ENCODE measurements at places on chromosomes 11 and 22.

DNA sequence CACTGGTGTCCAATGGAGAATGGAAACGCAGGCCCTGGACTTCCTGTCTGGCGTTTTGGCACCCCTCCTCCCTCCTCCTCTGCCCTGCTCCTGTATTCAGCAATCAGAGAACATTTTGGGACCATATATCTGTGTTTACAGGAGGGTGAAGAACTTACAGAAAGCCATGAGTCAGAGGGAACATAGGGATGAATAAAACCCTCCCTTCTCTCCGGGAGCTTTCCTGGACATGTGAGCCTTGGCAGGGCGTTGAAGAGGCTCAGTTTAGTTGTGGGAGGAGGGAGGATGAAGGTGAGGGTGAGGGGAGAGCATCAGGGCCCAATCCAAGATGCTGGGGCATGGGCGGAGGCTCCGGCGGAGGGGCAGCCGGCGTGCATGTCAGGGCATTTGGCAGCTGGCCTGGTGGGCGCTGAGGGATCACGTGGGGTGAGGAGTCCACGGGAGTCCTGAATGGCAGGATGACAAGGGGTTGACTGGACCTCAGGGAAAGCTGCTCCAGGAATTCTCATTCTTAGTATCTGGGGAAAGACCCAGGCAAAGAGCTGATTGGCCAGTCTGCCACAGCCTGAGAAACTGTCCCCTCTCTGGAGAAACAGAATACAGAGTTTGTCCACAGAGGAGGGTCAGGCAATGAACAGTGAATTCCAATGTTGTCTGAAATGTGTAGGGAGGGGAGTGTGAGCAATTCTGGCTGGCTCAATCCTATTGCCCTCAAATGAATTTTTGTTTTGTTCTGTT is 28.9 kb downstream of the MICAL2 start:
- H3K4me3 ChIP-seq, result no peak overlapping the region
- H3K36me3 ChIP-seq, result no peaks in the 10 kb centered on the region
- DNase-seq, result no peak
- H3K27ac ChIP-seq, result peak overlapping the region; percentile 41

- peaks cover 19% of the 10 kb centered on the region for H3K36me3 ChIP-seq
- H3K4me3 ChIP-seq, result peak overlapping the region; percentile 98
- no peaks in the 10 kb centered on the region for H3K4me1 ChIP-seq
- no peak overlapping the region for H3K27ac ChIP-seq
- peak; percentile 72 for DNase-seq
Measured at GRCh38 chr11:14499178-14499559, 442 bp downstream of the COPB1 start.

GRCh38 chr11:16121853-16122252 is 234.5 kb downstream of the SOX6 start:
- H3K27ac ChIP-seq, result no peak overlapping the region
- no peaks in the 10 kb centered on the region for H3K36me3 ChIP-seq
- H3K4me3 ChIP-seq, result no peak overlapping the region
- H3K27me3 ChIP-seq, result no peaks in the 10 kb centered on the region
- H3K4me1 ChIP-seq, result peaks cover 2% of the 10 kb centered on the region

GRCh38 chr11:95256321-95256779 is 25.3 kb upstream of the SESN3 start:
- no peaks in the 10 kb centered on the region for H3K36me3 ChIP-seq
- no peak overlapping the region for H3K4me3 ChIP-seq
- H3K27me3 ChIP-seq, result no peaks in the 10 kb centered on the region
- H3K27ac ChIP-seq, result no peak overlapping the region
- peaks cover 12% of the 10 kb centered on the region for H3K4me1 ChIP-seq

DNA sequence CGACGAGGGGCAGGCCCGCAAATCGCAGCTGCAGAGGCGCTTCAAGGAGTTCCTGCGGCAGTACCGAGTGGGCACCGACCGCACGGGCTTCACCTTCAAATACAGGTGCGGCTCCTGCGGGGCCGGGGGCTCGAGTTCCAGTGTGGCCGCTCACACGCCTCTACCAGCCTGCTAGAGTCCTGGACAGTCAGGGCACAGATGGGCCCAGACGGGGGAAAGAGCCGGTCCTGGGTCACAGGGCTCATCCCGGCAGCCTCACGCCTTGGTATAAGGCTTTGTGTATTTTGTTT is 506 bp downstream of the MCM5 start:
- no peaks in the 10 kb centered on the region for H3K27me3 ChIP-seq
- no peak for DNase-seq
- no peaks in the 10 kb centered on the region for H3K4me1 ChIP-seq
- H3K4me3 ChIP-seq, result peak overlapping the region; percentile 83
- H3K27ac ChIP-seq, result no peak overlapping the region

GRCh38 chr11:111449696-111450479 is 62.3 kb downstream of the BTG4 start:
- no peaks in the 10 kb centered on the region for H3K4me1 ChIP-seq
- H3K36me3 ChIP-seq, result no peaks in the 10 kb centered on the region
- H3K4me3 ChIP-seq, result no peak overlapping the region
- no peak for DNase-seq
- H3K27ac ChIP-seq, result no peak overlapping the region

DNA sequence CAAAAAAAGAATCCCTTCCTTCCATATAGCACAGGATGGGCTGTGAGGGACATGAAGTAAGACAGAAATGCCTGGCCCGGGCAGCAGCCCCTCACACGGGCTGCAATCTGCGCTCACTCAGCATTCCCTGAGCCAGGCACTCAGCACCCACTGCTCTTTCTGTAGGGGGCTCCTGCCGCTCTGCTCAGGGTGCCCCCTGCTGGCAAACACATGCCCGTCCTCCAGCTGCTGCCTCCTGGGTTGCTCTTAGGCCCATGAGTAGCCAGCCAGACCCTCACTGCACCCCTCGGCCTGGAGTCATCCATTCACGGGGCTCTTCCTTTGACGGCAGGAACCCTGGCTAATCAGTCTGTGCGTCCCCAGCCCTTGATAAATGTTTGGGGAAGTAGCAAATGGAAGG is 6.9 kb downstream of the MCAT start:
- H3K27ac ChIP-seq, result no peak overlapping the region
- H3K4me1 ChIP-seq, result peaks cover 7% of the 10 kb centered on the region
- peaks cover 51% of the 10 kb centered on the region for H3K36me3 ChIP-seq
- no peaks in the 10 kb centered on the region for H3K27me3 ChIP-seq
- peak; percentile 29 for DNase-seq

DNA sequence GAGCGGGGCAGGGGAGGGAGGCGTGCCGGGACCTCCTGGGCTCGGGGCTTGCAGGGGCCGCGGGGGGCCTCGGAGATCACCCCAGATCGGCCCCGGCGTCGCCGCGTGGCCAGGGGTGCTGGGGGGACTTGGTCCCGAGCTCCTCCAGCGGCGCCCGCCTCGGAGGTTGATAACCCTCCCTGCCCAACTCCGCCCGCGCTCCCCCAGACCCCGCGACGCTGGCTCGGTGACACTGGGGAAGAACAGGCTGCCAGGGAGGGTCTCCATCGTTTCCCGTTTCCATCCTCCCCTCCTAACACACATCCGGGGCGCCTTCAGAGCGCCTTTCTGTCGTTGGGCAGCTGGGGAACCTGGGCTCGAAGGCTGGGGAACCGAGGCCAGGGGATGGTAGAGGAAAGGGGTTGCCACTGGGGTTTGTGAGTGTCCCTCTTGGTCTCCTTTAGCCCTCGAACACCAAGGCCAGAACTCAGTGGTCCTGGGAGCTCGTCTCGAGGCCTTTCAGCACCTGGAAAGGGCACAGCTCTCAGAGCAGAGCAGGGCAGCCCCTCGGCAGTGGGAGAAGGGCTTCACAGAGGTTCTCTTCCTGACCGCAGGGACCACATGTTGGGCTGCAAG is 431 bp downstream of the SLC37A2 start:
- no peaks in the 10 kb centered on the region for H3K4me1 ChIP-seq
- H3K27ac ChIP-seq, result no peak overlapping the region
- H3K36me3 ChIP-seq, result no peaks in the 10 kb centered on the region
- peaks cover 12% of the 10 kb centered on the region for H3K27me3 ChIP-seq

DNA sequence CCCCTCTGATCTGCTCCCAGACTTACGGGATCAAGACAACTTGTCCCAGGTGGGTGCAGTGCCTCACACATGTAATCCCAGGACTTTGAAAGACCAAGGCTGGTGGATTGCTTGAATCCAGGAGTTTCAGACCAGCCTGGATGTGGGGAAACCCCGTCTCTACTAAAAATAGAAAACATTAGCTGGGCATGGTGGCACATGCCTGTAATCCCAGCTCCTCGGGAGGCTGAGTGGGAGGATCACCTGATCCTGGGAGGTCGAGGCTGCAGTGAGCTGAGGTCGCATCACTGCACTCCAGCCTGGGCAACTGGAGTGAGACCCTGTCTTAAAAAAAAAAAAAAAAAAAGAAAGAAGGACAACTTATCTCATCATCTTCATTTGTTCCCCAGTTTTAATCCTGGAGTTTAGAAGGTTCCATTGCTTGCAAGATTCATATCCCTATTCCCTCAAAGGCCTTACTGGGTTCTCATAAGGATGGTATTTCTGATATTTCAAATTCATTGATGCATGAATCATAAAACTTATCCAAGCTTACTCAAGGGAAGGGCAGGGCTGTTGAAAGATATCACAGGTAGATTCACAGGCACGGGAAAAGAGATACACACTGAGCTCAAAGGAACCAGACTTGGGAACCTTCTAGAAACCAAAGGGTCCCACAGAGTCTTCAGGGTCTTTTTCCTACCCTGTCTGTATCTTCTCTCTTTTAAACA is 14.6 kb downstream of the ENDOD1 start:
- H3K27me3 ChIP-seq, result no peaks in the 10 kb centered on the region
- H3K36me3 ChIP-seq, result peaks cover under 1% of the 10 kb centered on the region
- no peak overlapping the region for H3K4me3 ChIP-seq
- H3K4me1 ChIP-seq, result no peaks in the 10 kb centered on the region
- no peak for DNase-seq

DNA sequence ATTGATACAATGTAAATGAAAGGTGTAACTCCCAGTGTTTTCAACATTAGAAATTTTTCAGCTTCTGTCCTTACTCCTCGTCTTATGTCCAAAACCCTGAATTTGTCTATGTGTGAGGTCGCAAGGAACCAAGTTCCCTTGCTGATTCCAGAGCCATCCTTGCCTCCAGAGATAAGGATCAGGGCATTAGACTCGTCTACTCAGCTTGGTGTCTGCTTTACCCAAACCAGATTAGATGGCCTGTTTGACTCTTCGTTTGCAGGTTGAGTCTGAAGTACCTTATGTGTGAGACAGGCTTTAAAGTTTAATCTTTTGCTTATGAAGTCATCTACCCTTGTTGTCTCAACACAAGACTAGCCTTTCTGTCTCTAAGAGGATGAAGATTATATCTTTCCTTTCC is 55.6 kb downstream of the SPECC1L start:
- H3K27me3 ChIP-seq, result no peaks in the 10 kb centered on the region
- H3K36me3 ChIP-seq, result peaks cover 17% of the 10 kb centered on the region
- no peak for DNase-seq
- H3K27ac ChIP-seq, result no peak overlapping the region
- H3K4me3 ChIP-seq, result no peak overlapping the region

GRCh38 chr22:19819208-19819910 is 35.3 kb downstream of the GNB1L start:
- H3K27me3 ChIP-seq, result no peaks in the 10 kb centered on the region
- H3K27ac ChIP-seq, result no peak overlapping the region
- H3K4me1 ChIP-seq, result no peaks in the 10 kb centered on the region
- H3K36me3 ChIP-seq, result no peaks in the 10 kb centered on the region

- peak; percentile 11 for DNase-seq
- H3K4me1 ChIP-seq, result no peaks in the 10 kb centered on the region
- no peaks in the 10 kb centered on the region for H3K36me3 ChIP-seq
- H3K4me3 ChIP-seq, result no peak overlapping the region
- H3K27ac ChIP-seq, result no peak overlapping the region
Measured at GRCh38 chr11:12172493-12173013, 62.2 kb downstream of the MICAL2 start.

GRCh38 chr11:13984616-13985450 is 22.3 kb downstream of the SPON1 start:
- no peaks in the 10 kb centered on the region for H3K36me3 ChIP-seq
- no peak for DNase-seq
- no peaks in the 10 kb centered on the region for H3K27me3 ChIP-seq
- H3K4me1 ChIP-seq, result no peaks in the 10 kb centered on the region
- no peak overlapping the region for H3K27ac ChIP-seq

- no peaks in the 10 kb centered on the region for H3K4me1 ChIP-seq
- no peak overlapping the region for H3K4me3 ChIP-seq
- H3K36me3 ChIP-seq, result no peaks in the 10 kb centered on the region
- no peaks in the 10 kb centered on the region for H3K27me3 ChIP-seq
- no peak for DNase-seq
Measured at GRCh38 chr11:40376331-40376730, 1083.1 kb downstream of the LRRC4C start.

GRCh38 chr22:47369020-47369419 is 606.6 kb downstream of the TBC1D22A start:
- H3K36me3 ChIP-seq, result no peaks in the 10 kb centered on the region
- no peak for DNase-seq
- H3K27me3 ChIP-seq, result no peaks in the 10 kb centered on the region
- H3K4me1 ChIP-seq, result no peaks in the 10 kb centered on the region
- no peak overlapping the region for H3K27ac ChIP-seq

GRCh38 chr11:44817207-44817949 is 90.6 kb downstream of the TSPAN18 start:
- no peak for DNase-seq
- H3K4me1 ChIP-seq, result peaks cover 2% of the 10 kb centered on the region
- H3K27ac ChIP-seq, result no peak overlapping the region
- H3K36me3 ChIP-seq, result no peaks in the 10 kb centered on the region

DNA sequence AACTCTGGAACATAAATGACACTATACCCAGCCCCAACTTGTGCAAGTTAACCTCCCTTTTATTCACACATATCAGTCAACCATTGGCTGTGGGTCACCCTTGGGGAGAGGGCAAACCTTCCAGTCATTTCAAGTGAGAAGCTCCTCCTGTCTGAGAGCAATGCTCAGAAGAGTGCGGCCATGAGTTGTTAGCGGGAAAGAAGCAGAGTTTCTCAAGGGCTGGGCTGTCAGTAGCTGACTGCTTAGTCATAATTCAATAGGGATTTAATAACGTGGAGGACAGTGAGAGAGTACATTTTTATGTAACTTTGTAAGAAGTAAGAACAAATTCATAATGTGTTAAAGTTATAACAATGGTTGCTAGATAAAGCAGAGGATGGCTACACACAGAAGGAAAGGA is 5.1 kb downstream of the PATE2 start:
- no peak overlapping the region for H3K4me3 ChIP-seq
- H3K36me3 ChIP-seq, result no peaks in the 10 kb centered on the region
- H3K27ac ChIP-seq, result no peak overlapping the region
- no peaks in the 10 kb centered on the region for H3K27me3 ChIP-seq
- no peak for DNase-seq

GRCh38 chr22:36404446-36404845 is 16.7 kb upstream of the MYH9 start:
- H3K36me3 ChIP-seq, result no peaks in the 10 kb centered on the region
- no peak overlapping the region for H3K27ac ChIP-seq
- DNase-seq, result no peak
- no peaks in the 10 kb centered on the region for H3K27me3 ChIP-seq

GRCh38 chr11:940496-941135 is 14.9 kb downstream of the AP2A2 start:
- no peak overlapping the region for H3K4me3 ChIP-seq
- peak overlapping the region; percentile 76 for H3K27ac ChIP-seq
- no peak for DNase-seq
- no peaks in the 10 kb centered on the region for H3K36me3 ChIP-seq
- H3K4me1 ChIP-seq, result peaks cover 60% of the 10 kb centered on the region
- H3K27me3 ChIP-seq, result no peaks in the 10 kb centered on the region
